ENCODE measurements at places on chromosomes 2 and 18.

GRCh38 chr2:24231461-24231881 lies 56.6 kb downstream of the FAM228A start:
- no peak for DNase-seq

- no peak for DNase-seq
Measured at GRCh38 chr2:215917953-215918620, 95.3 kb downstream of the MREG start.

DNA sequence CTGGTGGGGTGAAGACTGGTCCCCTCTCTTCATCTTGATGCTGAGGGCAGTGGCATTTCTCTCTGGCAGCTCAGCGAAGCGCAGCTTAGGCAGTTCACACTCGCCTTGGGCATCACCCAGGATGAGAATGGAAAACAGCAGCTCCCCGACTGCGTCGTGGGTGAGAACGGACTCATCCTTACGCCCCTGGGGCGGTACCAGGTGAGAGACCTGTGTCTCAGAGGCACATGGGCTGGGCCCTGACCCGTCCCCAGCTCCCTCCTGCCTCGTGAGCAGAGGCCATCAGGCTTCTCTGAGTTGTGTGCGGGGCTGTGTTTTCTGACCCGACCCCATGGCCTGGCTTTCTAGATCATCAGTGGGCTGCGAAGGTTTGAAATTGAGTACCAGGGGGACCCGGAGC lies 8.2 kb upstream of the CCDC74A start:
- DNase-seq: no peak

DNA sequence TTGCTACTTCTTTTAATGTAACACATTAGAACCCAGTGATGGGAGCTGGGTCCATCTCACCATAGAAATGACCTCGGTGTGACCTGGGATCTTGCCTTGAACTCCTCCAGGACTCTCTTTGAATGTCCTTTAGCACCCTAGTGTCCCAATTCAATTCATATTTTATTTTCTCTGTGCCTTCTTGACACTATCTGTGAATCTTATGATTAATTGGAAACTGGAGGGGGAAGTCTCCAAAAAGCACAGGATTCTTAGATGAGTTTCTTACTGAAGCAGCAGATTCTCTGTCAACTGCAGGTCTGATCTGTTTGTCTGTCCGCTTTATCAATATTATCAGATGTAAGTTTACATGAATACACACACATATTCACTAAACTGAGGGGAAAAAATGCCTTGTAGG lies 470 bp downstream of the DHRS9 start:
- no peak for DNase-seq

- DNase-seq: no peak
Measured at GRCh38 chr2:134973241-134974138, 54.9 kb downstream of the CCNT2 start.

DNA sequence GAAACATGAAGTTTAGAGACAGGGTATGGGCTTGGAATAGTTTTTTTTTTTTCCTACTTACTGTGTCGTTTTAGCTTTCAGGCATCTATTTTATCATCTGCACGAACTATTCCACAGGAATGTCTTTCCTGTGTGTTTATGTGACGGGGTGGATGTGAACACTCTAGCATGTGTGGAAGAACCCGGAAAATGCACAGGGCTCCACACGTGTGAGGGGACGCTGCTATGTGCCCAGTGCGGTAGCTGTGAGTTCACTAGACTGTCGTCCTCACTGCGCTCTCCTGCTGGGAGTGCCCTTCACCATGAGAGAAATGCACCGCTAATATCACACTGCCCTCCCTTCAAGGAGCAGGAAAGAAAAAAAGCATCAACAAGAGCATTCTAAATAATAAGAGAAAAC lies 250.8 kb upstream of the PXDN start:
- DNase-seq: no peak

DNA sequence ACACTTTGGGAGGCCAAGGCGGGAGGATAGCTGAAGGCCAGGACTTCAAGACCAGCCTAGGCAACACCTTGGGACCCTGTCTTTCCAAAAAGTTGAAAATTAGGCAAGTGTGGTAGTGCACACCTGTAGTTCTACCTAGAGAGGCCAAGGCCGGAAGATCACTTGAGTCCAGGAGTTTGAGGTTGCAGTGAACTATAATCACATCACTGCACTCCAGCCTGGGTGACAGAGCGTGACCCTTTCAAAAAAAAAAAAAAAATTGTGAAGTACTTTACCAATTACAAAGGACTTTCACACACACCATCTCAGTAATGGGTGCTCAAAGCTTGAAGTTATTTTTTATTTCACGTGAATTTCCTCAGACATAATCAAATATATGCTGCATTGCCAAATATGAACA lies 65.0 kb downstream of the ATAD2B start:
- DNase-seq: no peak

- no peak for DNase-seq
Measured at GRCh38 chr18:48767090-48767690, 183.6 kb downstream of the SMAD7 start.

DNA sequence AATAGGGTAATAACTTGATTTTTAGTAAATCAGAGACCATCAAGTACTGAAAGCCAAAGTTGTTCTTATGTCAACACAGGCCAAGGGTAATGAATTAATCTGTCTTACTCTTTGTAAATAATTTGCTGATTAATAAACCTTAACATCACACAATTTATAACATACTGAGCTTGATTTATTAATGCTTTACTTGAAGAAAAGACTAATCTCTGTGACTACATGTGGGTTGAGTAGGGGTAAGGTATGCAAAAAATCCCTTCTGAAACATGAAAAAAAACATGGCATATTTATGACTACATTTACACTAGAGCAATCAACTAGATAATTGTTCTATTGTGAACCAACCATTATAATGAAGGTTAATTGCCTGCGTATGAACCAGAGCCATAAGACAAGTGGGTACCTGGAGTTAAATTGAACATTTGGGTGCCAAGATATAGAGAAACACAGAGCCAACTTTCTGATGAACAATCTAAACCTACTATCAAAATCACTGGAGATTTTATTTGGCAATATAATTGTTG lies 67.7 kb upstream of the GRB14 start:
- no peak for DNase-seq

GRCh38 chr2:218780046-218780445 lies 1.9 kb upstream of the CYP27A1 start:
- DNase-seq: no peak

DNA sequence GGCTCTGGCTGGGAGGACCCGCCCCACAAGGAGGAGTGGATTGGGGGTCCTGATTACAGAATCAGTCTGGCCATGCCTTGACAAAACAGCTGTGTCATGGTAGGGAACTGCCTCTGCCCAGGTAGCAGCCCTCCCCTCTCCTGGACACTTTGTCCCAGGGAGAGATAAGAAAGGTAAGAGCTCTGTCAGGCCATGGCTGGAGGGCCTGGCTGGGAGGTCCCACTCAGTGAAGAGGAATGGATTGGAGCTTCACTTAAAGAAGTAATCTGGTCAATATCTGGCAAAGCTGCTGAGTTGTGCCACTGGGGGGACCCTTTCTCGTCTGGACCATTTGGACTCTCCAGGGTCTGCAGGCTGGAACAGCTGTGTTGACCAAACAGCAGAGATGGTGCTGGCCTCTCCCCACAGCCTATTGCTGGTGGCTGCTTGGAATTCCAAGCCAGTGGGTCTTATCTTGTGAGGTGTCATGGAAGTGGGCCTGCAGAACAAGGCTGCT lies 75.4 kb downstream of the EPC2 start:
- DNase-seq: no peak

GRCh38 chr2:143603846-143604565 lies 474.8 kb downstream of the ARHGAP15 start:
- no peak for DNase-seq

- DNase-seq: no peak
Measured at GRCh38 chr2:9263428-9263827, 56.8 kb downstream of the ASAP2 start.

DNA sequence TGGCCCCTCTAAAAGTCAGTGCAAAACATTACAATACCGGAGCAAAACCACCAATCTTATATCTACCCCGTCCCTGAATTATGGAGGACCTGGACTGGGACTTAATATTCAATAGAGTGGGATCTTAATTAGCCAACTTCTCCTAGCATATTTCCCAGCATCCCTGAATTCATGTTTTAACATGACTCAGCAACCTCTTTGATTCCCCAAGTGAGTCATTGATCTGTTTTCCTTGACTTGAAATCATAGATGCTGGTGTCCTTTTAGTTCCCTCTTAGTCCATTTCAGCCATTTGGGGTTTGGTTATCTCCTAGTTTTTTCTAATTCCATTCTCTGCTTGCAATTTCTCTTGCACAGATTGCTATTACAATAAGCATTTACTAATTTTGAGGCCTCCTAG lies 677.7 kb upstream of the CELF4 start:
- no peak for DNase-seq
